ENCODE measurements at places on chromosomes 3 and 15.
A peak's percentile ranks its signal among the peaks of the same experiment; 100 is the strongest.

DNA sequence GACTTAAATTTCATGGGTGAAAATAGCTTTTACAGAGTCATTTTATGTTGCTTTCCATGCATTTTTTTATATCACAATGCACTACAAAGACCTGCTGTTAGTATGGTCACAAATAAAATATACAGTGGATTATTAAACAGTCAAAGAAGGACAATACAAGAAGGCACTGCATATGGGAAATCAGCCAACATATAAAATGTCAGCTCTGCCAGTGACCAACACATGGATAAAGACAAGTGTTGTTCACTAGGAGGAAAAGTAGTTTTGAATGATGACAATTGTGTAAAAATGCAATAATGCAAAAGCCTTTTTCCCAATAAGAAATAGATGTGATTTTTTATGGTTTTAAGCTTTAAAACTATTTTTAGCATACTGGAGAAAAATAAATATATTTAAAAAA, 425.3 kb upstream of the CBLB start:
- no peak for DNase-seq

GRCh38 chr3:55097441-55097840, 169.6 kb upstream of the LRTM1 start:
- DNase-seq, result no peak

GRCh38 chr3:151299006-151299405, 17.6 kb downstream of the GPR87 start:
- no peak for DNase-seq

DNA sequence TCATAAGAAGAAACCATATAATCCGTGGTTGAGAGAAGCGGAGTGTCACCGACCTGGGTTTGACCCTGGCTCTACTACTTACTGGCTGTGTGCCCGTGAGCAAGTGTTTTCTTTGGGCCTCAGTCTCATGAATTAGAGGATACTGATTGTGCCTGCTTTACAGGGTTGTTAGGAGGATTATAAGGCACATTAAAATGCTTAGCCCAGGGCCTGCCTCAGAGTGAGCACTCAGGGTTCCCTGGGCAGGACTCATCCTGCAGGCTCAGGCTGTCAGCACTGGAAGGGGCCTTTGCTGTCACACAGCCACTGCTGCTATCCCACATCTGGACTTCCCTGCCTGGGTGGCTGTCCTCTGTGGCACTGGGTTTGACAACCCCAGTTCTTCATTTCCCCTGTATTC, 4.7 kb downstream of the PLA2G4F start:
- no peak for DNase-seq

GRCh38 chr3:153631102-153631501, 469.1 kb downstream of the RAP2B start:
- DNase-seq, result no peak

GRCh38 chr3:175598740-175599139, 739.6 kb downstream of the NAALADL2 start:
- no peak for DNase-seq

DNA sequence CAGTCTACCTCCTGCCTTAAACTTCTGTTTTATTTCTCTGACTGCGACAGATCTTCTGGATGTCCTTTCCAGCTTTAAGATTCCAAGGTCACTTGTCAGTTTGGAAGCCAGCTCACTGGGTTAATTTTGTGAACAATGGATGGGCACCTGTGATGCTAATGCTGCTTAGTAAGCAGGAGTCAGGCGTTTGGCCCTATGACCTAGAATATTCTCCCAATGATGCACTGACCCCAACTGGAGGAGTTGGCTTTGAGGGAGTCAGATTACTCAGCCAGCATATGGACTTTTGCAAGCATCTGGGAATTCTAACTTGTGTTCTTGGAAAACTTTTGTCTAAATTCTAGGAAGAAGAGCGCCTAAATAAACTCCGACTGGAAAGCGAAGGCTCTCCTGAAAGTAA, 28.1 kb downstream of the HACD3 start:
- DNase-seq, result no peak

- DNase-seq, result no peak
Measured at GRCh38 chr3:131796111-131796510, 238.7 kb downstream of the CPNE4 start.

DNA sequence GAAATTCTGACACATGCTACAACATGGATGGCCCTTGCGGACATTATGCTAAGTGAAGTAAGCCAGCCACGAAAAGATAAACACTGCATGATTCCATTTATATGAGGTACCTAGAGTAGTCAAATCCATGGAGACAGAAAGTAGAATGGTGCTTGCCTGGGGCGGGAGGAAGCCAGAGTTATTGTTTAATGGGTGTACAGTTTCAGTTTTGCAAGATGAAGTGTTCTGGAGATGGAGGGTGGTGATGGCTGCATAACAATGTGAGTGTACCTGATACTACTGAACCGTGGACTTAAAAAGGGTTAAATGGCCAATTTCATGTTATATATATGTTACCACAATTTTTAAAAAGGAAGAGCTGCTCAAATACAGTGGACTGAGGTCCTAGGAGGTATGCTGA, 66.9 kb downstream of the SEMA5B start:
- DNase-seq, result no peak

- peak; percentile 73 for DNase-seq
Measured at GRCh38 chr3:52218937-52219650, 6.4 kb downstream of the TLR9 start.

DNA sequence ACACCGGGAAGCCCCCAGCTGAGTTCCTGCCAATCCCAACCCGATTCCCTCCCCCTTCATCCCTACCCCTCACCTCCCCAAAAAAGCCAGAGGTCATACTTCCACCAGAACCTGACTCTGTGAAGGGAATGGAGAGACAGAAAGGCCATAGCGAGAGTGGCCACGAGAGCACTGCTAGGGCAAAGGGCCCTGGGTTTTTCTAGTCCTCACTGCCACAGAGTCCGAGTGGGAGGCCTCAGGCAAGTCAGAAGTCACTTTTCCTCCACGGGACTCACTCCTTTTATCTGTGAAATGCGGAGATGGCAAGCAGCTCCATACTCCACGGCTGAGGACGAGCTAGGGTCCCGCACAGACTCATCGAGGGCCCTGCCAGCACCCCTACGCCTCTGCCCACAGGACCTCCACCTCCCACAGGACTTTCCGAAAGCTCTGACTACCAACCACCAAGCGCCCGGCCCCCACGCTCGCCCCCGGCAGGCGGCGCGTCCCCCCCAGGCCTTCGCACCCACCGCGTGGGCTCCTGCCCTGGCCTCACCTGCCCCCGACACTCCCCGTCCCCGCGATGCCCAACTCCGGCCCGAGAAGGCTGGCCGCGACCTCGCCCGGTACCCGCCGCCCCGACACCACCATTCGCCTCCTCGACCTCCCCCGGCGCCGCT, 792 bp downstream of the ATP13A3 start:
- peak; percentile 66 for DNase-seq

DNA sequence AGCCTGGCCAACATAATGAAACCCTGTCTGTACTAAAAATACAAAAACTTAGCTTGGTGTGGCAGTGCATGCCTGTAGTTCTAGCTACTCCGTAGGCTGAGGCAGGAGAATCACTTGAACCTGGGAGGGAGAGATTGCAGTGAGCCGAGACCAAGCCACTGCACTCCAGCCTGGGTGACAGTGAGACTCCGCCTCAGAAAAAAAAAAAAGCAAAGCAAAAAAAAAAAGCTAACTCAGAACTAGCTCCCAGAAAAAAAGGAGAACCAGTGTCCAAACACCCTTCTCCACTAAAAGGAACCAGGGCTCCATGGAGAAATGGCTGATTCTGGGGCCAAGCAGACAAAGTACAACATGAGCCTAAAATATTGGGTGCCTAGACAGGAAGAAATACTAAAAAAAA, 16.7 kb upstream of the CRTC3 start:
- DNase-seq, result no peak

All from lower lobe of right lung (tissue), 2 donors.